ENCODE measurements at places on chromosomes 11 and 22.

GRCh38 chr11:39236916-39237315, 2222.5 kb downstream of the LRRC4C start:
- DNase-seq = no peak

DNA sequence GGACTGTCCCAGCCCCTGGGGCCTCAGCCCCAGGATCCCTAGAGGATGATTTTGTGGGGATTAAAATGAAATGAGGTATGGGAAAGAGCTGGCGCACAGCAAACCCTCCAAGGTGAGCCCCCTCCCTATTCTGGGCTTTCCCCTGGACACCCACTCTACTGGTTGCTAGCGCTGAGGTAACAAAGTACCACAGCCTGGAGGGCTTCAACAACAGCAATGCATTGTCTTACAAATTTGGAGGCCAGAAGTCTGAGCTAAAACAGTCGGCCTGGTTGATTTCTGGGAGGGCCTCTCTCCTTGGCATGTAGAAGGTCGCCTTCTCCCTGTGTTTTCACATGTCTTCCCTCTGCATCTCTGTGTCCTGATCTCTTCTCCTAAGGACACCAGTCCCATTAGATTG, 913.6 kb downstream of the NTM start:
- no peak for DNase-seq

DNA sequence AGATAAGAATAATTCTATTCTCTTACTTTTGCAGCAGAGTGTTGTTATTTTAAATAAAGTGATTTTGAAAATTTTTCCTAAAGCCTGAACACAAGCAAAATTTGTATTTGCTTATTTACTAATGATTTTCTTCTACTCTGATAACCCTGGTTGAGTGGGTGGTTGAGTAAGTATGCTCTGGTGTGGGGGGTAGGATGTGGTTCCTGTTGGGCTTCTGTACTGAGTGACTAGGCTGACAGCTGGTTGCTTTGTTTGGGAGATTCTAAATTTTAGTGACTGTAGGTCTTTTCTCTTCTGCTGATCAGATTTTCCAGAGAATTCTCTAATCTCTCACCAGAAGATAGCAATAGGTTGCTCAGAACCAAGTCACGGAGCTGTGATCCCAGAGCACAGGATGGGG, 61.6 kb downstream of the METTL15 start:
- no peak for DNase-seq

DNA sequence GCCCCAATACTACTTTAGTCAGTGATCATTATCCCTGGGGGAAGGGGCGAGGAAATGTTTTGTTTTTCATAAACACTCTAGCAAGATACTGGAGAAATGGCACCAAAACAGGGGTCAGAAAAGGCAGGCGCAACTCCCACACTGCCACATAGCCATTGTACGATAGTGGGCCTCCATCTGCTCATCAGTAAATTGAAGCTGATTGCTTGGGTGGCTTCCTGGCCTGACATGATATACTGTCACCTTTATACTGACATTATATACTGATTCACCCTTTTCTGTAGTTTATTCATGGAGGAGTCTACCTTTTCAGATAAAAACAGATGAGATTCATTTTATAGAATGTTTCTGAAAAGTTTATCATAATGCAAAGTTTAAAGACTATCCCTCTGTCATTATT, 51.6 kb upstream of the CCDC34 start:
- DNase-seq = no peak

GRCh38 chr11:7514099-7514591, 346 bp downstream of the PPFIBP2 start:
- no peak for DNase-seq

GRCh38 chr11:117744471-117745150, 52.4 kb downstream of the DSCAML1 start:
- DNase-seq = no peak

GRCh38 chr22:30566125-30566524, 8.3 kb downstream of the GAL3ST1 start:
- no peak for DNase-seq

- DNase-seq = no peak
Measured at GRCh38 chr22:19824926-19825339, 29.7 kb downstream of the GNB1L start.

Measured in DMS 273 treated with DMSO at 0.1 percent for 48 hours (cell line).